Ascending aorta (tissue), 2 donors: ENCODE measurements at places on chromosomes 5 and 9.

- DNase-seq, result no peak
These were observed 23.1 kb downstream of the GAS1 start for GRCh38 chr9:86924206-86924605.

GRCh38 chr5:147465747-147466146 is 44.1 kb downstream of the DPYSL3 start:
- DNase-seq, result no peak

- no peak for DNase-seq
These were observed 31.1 kb downstream of the RALGPS1 start for GRCh38 chr9:126945682-126946081.

DNA sequence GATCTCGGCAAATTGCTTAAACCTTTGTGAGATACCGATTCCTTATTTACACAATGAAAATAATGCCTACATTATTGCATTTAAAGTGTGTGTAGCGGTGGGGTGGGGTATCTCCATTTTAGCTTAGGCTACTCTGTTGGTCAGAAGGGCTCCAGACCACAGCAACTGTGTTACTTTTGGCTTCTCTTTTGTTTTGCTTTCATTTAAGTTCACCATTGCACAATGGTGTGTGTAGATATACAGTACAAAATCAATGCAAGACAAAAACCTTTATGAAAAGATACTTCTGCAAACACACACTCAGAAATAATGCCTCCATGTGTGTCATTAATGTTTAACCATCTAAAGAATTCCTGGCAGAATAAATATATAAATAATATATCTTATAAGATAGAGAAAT is 279.4 kb downstream of the FBXL17 start:
- DNase-seq, result no peak

DNA sequence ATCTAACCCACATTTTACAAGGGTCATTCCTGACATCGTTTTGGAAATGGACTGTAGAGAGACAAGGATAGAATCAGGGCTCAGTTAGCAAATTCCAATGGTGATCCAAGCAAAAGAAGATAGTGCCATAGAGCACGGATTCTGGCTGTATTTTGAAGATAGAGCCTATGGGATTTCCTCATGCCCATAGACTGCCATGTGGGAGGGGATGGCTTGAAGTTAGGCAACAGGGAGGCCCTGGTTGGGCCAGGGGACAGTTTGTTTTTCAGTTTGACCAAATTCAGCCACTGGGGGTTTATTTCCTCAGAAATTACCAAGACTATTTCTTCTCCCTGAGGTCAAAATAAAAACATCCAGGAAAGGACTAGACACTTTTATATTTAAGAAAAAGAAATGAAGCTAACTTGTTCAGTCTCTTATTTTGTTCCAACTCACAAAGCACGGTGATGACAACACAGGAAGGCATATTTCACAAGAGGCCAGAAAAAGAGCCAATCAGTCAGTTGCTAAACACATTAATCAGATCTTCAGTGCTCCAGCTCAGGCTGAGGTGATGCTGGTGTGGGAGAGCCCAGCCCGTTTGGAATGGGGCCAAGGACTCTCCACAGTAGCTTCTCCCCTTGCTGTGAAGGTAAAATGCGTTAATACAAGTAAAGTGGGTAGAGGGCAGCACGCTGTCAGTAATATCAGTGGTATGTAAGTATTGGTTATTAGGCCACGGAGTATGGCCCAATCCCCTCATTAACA is 4.4 kb upstream of the DCTN4 start:
- DNase-seq, result peak; percentile 82

DNA sequence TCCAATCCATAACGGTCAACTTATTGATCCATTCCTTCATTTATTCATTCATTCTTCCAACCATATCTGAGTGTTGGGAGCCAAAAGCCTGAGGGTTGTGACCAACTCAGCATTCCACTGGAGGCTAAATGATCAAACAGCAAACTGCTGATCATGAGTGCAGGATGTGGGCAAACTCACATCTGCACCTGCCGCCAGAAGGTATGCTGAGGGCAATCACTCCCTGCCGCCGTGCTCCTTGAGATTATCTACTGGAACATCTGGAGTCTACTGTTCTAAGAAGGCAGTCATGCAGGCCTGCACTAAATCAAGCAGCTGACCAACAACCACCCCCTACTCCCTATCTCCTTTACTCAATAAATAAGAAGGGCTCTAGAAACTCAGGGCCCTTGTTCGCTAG is 184.0 kb downstream of the TTLL11 start:
- no peak for DNase-seq

- no peak for DNase-seq
These were observed 1993.4 kb downstream of the EFNA5 start for GRCh38 chr5:105677291-105677690.

- no peak for DNase-seq
These were observed 417.7 kb downstream of the TAF11L14 start for GRCh38 chr5:18051953-18052352.

DNA sequence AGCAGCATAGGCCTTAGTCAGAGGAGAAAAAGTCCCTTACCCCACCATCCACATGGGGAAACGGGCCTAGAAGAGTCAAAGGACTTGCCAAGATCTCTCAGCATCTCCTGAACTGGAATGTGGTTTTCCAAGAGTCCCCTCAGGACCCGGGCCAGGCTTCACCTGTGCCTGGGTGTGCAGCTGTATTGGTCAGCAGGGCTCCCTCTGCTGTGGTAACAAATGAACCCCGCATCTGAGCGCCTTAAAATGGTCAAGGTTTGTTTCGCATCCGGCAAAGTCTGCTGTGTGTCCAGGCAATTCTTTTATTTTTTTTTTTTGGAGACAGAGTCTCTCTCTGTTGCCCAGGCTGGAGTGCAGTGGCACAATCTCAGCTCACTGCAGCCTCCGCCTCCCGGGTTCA is 168.0 kb upstream of the IER5L start:
- DNase-seq, result no peak

DNA sequence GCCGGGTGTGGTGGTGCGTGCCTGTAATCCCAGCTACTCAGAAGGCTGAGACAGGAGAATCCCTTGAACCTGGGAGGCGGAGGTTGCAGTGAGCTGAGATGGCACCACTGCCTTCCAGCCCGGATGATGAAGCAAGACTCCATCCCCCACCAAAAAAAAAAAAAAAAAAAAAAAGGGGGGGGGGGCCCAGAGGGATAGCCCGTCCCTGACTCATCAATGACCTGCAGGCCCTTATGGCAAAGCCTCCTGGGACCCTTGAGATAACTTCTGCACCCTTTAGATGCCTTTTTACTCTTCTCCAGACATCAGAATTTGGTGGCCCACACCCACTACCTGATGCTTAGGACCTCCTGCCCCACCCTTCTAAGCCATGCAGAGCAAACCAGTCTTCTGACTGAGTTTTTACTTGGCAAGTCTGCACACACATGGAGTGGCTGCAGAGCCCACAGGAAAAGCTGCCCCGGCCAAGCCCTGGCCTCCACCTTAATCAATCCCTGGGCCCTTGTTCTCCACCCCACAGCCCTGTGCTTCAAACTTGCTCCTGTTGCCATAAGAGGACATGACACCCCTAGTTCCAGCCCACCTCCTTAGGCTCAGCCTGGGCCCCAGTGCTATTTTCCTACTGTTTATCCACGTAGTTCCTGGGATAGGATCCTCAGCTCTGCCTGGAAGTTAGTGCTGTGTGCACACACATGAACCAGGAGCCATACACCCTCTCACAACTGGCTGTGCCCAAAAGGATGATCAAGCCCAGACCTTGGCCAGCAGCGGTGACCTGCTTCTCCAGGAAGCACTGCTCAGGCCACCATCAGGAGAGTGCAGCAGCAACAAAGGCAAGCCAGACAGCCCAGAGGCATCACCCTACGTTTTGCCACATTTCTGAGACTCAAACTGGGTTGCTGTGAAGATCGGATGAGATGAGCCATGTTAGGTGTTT is 5.1 kb downstream of the MGAT1 start:
- no peak for DNase-seq

- no peak for DNase-seq
These were observed 181.9 kb upstream of the ADRA1B start for GRCh38 chr5:159734366-159734765.

DNA sequence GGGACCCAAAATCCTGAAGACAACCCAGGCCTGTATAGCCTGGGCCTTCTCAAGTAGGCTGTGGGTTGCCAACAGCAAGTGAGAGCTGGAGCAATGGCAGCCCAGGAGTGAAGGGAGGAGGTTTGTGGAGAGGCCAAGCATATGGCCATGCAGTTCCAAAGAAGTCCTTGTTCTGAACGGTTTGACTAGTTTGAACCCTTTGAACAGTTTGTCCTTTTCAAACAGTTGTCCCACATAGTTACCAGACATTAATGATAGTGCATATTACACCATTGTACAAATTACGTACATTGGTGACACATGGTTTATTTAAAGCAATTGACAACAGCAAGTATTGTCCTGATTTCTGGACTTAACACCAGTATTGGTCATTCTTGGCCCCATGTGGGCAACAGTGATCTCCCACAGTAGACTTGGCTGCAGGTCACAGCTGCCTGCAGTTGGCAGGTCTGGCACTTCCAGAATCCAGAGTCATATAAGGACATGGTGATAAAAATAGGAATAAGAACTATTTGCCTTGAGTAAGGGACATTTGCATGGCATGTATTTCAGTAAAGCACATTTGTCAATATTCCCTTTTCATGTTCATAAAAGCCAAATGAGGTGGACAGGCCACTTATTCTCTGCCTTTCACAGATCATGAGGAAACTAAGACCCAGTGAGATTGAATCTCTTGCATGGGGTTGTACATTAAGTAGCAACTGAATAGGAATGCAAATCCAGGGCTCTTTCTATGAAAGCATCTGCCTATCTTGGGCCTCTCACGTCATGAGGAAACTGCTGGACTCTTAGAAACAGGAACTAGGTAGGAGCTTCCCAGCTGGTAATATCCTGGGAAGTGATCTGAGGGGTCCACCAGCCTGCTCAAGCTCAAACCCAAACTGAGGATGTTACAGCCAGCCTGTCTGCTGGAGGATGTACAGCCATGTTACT is 30.3 kb downstream of the SLC25A48 start:
- DNase-seq, result no peak

DNA sequence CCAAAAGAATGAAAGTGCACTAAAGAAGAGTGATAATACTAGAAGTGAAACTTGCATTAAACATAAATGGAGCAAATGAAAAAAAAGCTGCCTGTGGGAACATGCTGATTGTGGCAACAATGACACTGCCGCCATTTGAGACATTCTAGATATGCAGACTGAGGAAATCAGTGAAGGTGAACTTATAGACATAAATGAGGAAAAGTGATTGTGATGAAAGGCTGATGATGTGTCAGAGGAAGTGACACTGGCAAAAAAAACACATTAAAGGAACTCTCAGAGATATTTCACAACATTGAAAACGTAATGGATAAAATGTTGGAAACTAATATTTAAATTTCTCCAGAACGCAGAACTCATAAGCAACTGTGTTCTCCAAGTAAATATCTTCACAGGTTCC is 1.2 kb downstream of the ERCC8 start:
- DNase-seq, result no peak

- DNase-seq, result no peak
These were observed 487 bp downstream of the SPATA24 start for GRCh38 chr5:139403418-139403786.

GRCh38 chr5:54159153-54159892 is 151.1 kb downstream of the ARL15 start:
- DNase-seq, result no peak

- no peak for DNase-seq
These were observed 25.9 kb upstream of the PTAR1 start for GRCh38 chr9:69785757-69786156.

GRCh38 chr5:89216606-89217005 is 333.6 kb upstream of the MEF2C start:
- DNase-seq, result no peak

DNA sequence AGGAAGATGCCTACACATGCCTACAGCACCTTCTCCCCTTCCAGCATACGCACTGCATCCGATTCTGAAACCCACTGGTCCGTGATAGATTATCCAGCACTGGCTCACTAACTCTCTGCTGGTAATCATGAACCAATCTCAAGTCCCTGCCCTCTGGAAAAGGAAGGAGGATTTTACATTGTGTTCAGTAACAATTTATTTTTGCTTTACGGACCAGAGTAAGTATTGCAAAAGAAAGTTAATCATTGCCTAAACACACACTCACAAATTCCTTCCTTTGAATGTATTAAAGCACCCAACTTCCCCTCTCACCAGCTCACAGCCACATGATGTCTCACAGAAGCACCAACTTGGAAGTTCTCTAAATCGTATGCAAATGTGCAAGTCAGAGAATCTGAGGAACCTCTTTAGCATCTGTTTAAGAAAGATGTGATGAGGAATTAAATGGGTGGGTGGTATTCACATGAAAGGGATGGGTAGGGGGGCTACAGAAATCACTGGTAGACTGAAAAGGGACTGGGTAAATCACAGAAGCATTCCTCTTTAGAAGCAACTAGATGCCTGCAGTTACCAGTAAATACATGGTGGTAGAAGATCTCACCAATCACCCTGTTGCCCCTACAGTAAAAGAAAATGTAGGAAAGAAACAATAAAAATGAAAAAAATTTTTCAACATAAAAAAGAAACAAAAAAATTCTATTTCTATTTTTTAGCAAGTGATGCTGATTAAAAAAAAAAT is 8.4 kb downstream of the GNAQ start:
- DNase-seq, result peak; percentile 73

- no peak for DNase-seq
These were observed 33.0 kb upstream of the C6 start for GRCh38 chr5:41246376-41246775.

- DNase-seq, result no peak
These were observed 357.4 kb upstream of the SGCD start for GRCh38 chr5:155969537-155969936.

GRCh38 chr5:89281211-89281610 is 398.2 kb upstream of the MEF2C start:
- no peak for DNase-seq

GRCh38 chr5:171654881-171655280 is 130.7 kb upstream of the SMIM23 start:
- DNase-seq, result no peak

GRCh38 chr9:116860509-116861120 is 173.5 kb downstream of the TRIM32 start:
- DNase-seq, result peak; percentile 62

GRCh38 chr5:31698673-31699072 is 59.7 kb downstream of the PDZD2 start:
- DNase-seq, result no peak

GRCh38 chr9:36208521-36209253 is 18.0 kb downstream of the CLTA start:
- no peak for DNase-seq

DNA sequence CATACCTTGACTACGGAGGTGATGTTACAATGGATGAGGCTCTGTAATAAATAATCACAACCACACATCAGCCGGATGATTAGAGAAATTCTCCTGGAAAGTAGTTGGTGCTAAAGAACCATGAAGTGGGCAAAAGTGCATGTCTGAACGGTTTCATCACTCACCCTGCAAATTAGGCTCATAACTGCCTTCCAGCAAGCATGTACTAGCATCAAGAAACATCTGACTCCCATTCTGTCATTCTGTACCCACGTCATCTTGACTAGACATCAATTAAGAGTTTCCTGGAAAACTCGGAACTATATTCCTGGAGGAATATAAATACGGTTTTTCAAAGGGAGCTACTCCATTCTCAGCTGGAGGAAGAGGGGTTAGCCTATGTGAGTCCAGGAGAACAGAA is 52.2 kb downstream of the HSD17B3 start:
- DNase-seq, result no peak

- no peak for DNase-seq
These were observed 567.9 kb upstream of the DAB2 start for GRCh38 chr5:39992617-39993202.

GRCh38 chr9:3948826-3949556 is 350.9 kb downstream of the GLIS3 start:
- DNase-seq, result no peak
